Upper lobe of left lung (tissue), 6 donors: ENCODE measurements at places on chromosomes 4 and X. TPM values are rescaled to one million over a fixed set of nuclear protein-coding genes. Genes with fewer than 3 reads are reported as not detected.

DNA sequence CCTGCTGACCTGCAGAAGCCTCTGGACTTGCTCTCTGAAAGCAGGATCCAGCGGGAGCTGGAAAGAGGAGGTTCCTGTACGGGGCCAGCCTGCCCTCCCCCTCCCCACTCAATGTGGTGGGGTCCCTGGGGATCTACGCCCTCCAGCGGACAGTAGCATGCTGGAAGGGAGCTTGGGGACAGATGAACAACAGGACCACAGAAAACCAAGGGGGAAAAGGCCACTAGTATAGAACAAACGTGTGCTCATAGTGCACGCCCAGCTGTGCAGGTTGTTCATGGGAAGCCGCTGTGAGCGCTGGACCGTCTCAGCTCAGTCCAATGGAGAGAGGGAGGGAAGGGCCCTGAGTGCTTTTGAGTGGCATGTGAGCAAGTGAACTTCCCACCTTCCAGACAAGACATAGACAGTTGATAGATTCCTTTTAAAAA lies 15.8 kb downstream of the HMX1 start:
- H3K4me1 ChIP-seq: peaks cover 36% of the 10 kb centered on the region
- no peak for DNase-seq

ZBTB33 gene
- 11.7 TPM for total RNA-seq

TMPRSS11F gene
- not detected for total RNA-seq

IL15 gene
- total RNA-seq: 12.1 TPM

RHOXF1 gene
- 3.1 TPM for total RNA-seq

GRCh38 chr4:108450236-108450898 lies 170.0 kb upstream of the RPL34 start:
- no peak overlapping the region for H3K4me3 ChIP-seq
- no peaks in the 10 kb centered on the region for H3K36me3 ChIP-seq
- H3K4me1 ChIP-seq: no peaks in the 10 kb centered on the region
- no peak overlapping the region for H3K27ac ChIP-seq
- DNase-seq: no peak

SPARCL1 gene
- total RNA-seq: 306 TPM

- H3K27me3 ChIP-seq: no peaks in the 10 kb centered on the region
- DNase-seq: no peak
- H3K36me3 ChIP-seq: no peaks in the 10 kb centered on the region
- H3K27ac ChIP-seq: no peak overlapping the region
- no peak overlapping the region for H3K4me3 ChIP-seq
- no peaks in the 10 kb centered on the region for H3K4me1 ChIP-seq
These were observed 144.3 kb downstream of the RTL3 start for GRCh38 chrX:78514852-78515251.

GRCh38 chrX:9747644-9748043 lies 18.0 kb downstream of the GPR143 start:
- H3K4me1 ChIP-seq: peaks cover 2% of the 10 kb centered on the region
- DNase-seq: no peak
- H3K27me3 ChIP-seq: no peaks in the 10 kb centered on the region
- no peak overlapping the region for H3K4me3 ChIP-seq
- no peaks in the 10 kb centered on the region for H3K36me3 ChIP-seq
- no peak overlapping the region for H3K27ac ChIP-seq

FRYL gene
- 78.8 TPM for total RNA-seq

ANAPC4 gene
- 26.5 TPM for total RNA-seq

DNA sequence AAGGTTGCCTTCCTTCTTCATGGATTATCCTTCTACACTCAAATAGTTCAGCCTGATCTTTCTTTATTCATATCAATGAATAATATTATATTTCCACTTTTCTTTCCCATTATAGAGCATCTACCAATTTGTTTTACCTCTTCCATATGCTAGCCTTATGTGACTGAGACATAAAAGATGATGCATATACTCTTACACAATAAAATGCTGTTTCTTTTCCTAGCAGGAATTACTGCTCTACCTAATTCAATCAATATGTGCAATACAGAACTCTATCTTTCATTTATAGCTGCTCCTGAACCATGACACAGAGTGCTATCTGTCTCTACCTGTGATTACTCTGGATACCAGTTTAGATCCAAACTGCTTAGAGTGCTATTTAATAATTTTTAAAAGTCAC lies 2334.0 kb downstream of the PCDH7 start:
- DNase-seq: no peak
- H3K4me3 ChIP-seq: no peak overlapping the region
- no peak overlapping the region for H3K27ac ChIP-seq
- H3K4me1 ChIP-seq: no peaks in the 10 kb centered on the region

GRCh38 chr4:71366766-71367165 lies 27.9 kb downstream of the SLC4A4 start:
- no peak for DNase-seq
- no peak overlapping the region for H3K4me3 ChIP-seq
- H3K36me3 ChIP-seq: no peaks in the 10 kb centered on the region
- H3K27ac ChIP-seq: no peak overlapping the region

SYP gene
- 4.0 TPM for total RNA-seq

IL1RAPL2 gene
- not detected for total RNA-seq

GRCh38 chrX:107632346-107632745 lies 4.0 kb downstream of the PRPS1 start:
- H3K4me3 ChIP-seq: no peak overlapping the region
- no peaks in the 10 kb centered on the region for H3K36me3 ChIP-seq
- H3K27me3 ChIP-seq: no peaks in the 10 kb centered on the region
- no peak overlapping the region for H3K27ac ChIP-seq

NHS gene
- 0.46 TPM for total RNA-seq

GRCh38 chrX:72006461-72006860 lies 95.8 kb downstream of the NHSL2 start:
- no peaks in the 10 kb centered on the region for H3K27me3 ChIP-seq
- no peak overlapping the region for H3K27ac ChIP-seq
- H3K36me3 ChIP-seq: no peaks in the 10 kb centered on the region

- H3K4me3 ChIP-seq: no peak overlapping the region
- H3K36me3 ChIP-seq: no peaks in the 10 kb centered on the region
- peaks cover 18% of the 10 kb centered on the region for H3K4me1 ChIP-seq
- H3K27me3 ChIP-seq: no peaks in the 10 kb centered on the region
- H3K27ac ChIP-seq: no peak overlapping the region
These were observed 228.7 kb upstream of the ANKRD50 start for GRCh38 chr4:124941267-124941666.

GRCh38 chr4:26583538-26583864 lies 383 bp upstream of the TBC1D19 start:
- H3K4me3 ChIP-seq: peak overlapping the region; percentile 79
- H3K27ac ChIP-seq: peak overlapping the region; percentile 71
- H3K36me3 ChIP-seq: no peaks in the 10 kb centered on the region
- DNase-seq: no peak

NAP1L3 gene
- 0.86 TPM for total RNA-seq

GRCh38 chrX:68354879-68355628 lies 78.2 kb downstream of the OPHN1 start:
- H3K27ac ChIP-seq: no peak overlapping the region
- no peaks in the 10 kb centered on the region for H3K4me1 ChIP-seq
- H3K36me3 ChIP-seq: no peaks in the 10 kb centered on the region
- DNase-seq: no peak
- H3K4me3 ChIP-seq: no peak overlapping the region

DNA sequence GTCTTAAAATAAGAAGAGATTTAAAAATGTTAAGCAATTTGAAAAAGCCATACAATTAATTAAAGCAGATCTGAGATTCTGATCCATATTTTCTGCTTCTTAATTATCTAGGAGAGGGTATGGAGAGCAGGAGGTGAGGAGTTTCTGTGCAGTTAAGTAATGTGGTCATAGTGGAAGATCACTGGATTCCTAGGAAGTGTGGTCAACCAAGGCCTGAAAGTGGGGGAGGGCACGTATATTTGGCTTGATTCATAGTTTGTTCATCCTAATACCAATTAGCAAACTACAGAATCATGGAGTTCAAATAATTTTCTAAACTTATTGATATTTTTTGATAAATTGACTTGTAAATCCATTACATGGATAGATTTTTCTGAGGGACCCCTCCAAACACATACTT lies 768.3 kb downstream of the RAPGEF2 start:
- no peak overlapping the region for H3K27ac ChIP-seq
- no peaks in the 10 kb centered on the region for H3K27me3 ChIP-seq
- H3K4me3 ChIP-seq: no peak overlapping the region

AMBN gene
- total RNA-seq: not detected

DNA sequence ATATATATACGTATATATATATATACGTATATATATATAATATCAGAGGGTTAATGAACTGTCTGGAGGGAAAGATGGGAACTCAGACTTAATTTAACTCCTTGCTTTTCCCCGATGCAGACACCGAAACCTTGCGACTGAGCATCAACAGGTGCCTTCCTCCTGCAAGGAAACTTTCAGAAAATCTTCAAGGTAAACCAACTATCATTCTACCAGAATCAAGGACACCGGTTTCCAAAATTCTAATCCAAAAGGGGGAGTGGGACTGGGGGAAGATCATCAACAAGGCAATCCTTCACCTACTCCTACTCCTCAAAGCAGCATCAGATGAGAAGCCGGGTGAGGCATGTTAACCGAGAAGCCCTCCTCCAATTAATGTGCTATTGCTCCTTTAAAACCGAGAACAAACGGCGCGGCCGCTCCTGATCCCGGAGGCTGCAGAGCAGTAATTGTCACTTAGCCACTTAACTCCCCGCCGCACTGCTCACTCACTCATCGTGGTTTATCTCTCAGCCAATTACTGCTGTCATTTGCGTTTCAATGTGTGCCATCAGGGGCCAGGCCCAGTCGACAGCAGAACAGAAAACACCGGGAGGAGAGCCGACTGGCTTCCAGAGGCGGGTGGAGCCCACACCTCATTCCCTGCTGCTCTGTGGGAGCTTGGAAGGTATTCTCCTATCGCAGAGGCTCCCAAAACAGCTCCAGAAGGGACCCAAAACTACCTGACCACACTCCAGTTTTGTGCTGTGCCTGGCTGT lies 61.7 kb downstream of the MAML3 start:
- H3K36me3 ChIP-seq: no peaks in the 10 kb centered on the region
- peak overlapping the region; percentile 42 for H3K4me3 ChIP-seq
- peaks cover 60% of the 10 kb centered on the region for H3K4me1 ChIP-seq
- peak overlapping the region; percentile 71 for H3K27ac ChIP-seq

DNA sequence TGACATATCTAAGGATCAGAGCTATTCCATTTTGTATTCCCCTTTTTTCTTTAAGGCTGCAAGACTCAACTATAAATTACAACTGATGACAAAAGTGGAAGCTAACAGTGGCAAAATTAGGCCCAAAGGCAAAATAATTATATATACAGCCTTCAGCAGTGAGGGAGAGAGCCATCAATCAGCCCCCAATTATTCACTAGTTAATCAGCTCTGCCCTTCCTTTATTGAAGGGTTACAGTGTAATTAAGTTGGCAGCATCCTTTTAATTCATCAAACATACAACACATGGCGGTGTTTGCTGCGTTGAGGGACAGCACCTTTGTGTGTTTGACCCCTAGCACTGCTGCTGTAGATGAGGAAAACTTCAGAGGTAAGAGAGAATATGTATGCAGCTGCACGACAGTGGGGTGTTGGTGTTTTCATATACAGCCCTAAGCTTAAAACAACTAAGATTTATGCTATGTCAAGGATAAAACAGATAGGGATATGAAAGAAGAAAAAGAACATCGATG lies 973.9 kb upstream of the POU3F4 start:
- no peak for DNase-seq
- no peak overlapping the region for H3K4me3 ChIP-seq
- no peaks in the 10 kb centered on the region for H3K27me3 ChIP-seq
- no peaks in the 10 kb centered on the region for H3K36me3 ChIP-seq
- H3K27ac ChIP-seq: no peak overlapping the region

GRCh38 chr4:101695176-101695575 lies 95.4 kb upstream of the BANK1 start:
- H3K4me1 ChIP-seq: no peaks in the 10 kb centered on the region
- no peak for DNase-seq
- H3K27me3 ChIP-seq: no peaks in the 10 kb centered on the region
- no peak overlapping the region for H3K27ac ChIP-seq

PPP1R2C gene
- total RNA-seq: not detected

GRCh38 chr4:79585834-79586233 lies 177.8 kb upstream of the GK2 start:
- H3K27ac ChIP-seq: no peak overlapping the region
- H3K4me3 ChIP-seq: no peak overlapping the region
- no peaks in the 10 kb centered on the region for H3K27me3 ChIP-seq
- no peak for DNase-seq

- no peak overlapping the region for H3K27ac ChIP-seq
- H3K36me3 ChIP-seq: no peaks in the 10 kb centered on the region
- no peak overlapping the region for H3K4me3 ChIP-seq
- H3K27me3 ChIP-seq: no peaks in the 10 kb centered on the region
These were observed 41.6 kb downstream of the CCDC149 start for GRCh38 chr4:24871210-24871609.

- H3K4me1 ChIP-seq: no peaks in the 10 kb centered on the region
- H3K4me3 ChIP-seq: no peak within 1 kb of the TSS
- no peak within 1 kb of the TSS for H3K27ac ChIP-seq
- no peaks in the 10 kb centered on the region for H3K36me3 ChIP-seq
These were observed at the start of gene MTTP for GRCh38 chr4:99574530-99575324. Gene MTTP (plus strand): TSS chr4:99574824. CDS start chr4:99574910, 86 bp downstream.

- H3K36me3 ChIP-seq: no peaks in the 10 kb centered on the region
- H3K27ac ChIP-seq: no peak overlapping the region
- H3K4me1 ChIP-seq: peaks cover 6% of the 10 kb centered on the region
- DNase-seq: no peak
These were observed 27.8 kb downstream of the SLC25A5 start for GRCh38 chrX:119495734-119496726.

GRCh38 chrX:11702420-11702819 lies 36.7 kb upstream of the ARHGAP6 start:
- no peaks in the 10 kb centered on the region for H3K4me1 ChIP-seq
- no peak for DNase-seq
- H3K4me3 ChIP-seq: no peak overlapping the region
- no peaks in the 10 kb centered on the region for H3K36me3 ChIP-seq

- no peaks in the 10 kb centered on the region for H3K4me1 ChIP-seq
- no peaks in the 10 kb centered on the region for H3K36me3 ChIP-seq
- DNase-seq: no peak
- H3K27ac ChIP-seq: no peak overlapping the region
These were observed 232.8 kb downstream of the GALNTL6 start for GRCh38 chr4:172045981-172046380.

DNA sequence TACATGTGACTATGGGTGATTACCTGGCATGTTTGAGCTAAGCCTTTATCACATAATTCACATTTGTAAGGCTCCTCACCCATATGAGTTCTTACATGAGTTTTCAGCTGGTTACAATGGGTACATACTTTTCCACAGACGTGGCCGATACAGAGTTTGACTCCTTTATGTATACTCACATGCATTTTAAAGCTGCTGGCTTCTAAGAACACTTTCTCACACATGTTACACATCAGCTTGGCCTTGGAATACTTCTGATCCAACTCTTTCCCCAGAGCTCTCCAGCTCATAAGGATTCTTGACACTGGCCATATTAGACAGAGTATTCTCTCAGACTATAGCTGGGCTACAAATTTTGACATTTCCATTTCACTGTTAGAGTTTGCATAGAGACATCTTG lies 66.3 kb downstream of the TAB3 start:
- no peaks in the 10 kb centered on the region for H3K36me3 ChIP-seq
- H3K4me3 ChIP-seq: no peak overlapping the region
- no peaks in the 10 kb centered on the region for H3K27me3 ChIP-seq
- H3K27ac ChIP-seq: no peak overlapping the region
- H3K4me1 ChIP-seq: no peaks in the 10 kb centered on the region

- no peaks in the 10 kb centered on the region for H3K36me3 ChIP-seq
- H3K27ac ChIP-seq: no peak overlapping the region
- H3K4me3 ChIP-seq: no peak overlapping the region
- no peak for DNase-seq
- no peaks in the 10 kb centered on the region for H3K27me3 ChIP-seq
- H3K4me1 ChIP-seq: no peaks in the 10 kb centered on the region
These were observed 41.5 kb downstream of the CLCN4 start for GRCh38 chrX:10198254-10198653.

DOK7 gene
- total RNA-seq: 2.1 TPM

UGT8 gene
- total RNA-seq: 1.0 TPM

RGN gene
- total RNA-seq: 9.0 TPM
